ENCODE measurements at places on chromosomes 5 and 9.

DNA sequence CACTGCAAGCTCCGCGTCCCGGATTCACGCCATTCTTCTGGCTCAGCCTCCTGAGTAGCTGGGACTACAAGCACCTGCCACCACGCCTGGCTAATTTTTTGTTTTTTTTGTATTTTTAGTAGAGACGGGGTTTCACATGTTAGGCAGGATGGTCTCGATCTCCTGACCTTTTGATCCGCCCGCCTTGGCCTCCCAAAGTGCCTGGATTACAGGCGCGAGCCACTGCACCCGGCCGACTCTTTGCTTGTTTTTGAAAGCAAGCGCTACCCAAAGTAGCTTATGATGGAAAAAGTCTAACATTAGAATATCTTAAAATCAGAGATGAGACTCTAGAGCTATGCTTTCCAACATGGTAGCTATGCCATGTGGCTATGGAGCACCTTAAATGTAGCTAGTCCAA is 585.5 kb upstream of the ITGA1 start:
- DNase-seq = no peak

DNA sequence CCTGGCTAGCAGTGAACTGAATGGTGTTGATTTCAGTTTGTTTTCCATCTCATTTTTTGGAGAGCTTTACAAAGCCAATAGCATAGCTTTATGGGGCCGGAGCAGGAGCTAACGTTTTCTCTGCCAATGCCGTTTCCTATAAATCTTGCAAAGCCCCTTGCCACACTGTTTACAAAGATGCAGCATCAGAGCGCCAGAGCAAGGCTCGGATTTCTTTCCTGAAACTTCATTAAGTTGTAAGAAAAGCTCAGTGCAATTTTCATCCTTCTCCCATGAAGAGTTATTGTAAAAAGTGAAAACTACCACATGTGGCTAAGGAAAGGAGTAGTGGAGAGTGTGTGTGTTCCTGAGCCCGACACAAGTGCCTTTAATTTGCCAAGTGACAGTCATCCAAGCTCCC is 178.2 kb upstream of the GDNF start:
- DNase-seq = no peak

DNA sequence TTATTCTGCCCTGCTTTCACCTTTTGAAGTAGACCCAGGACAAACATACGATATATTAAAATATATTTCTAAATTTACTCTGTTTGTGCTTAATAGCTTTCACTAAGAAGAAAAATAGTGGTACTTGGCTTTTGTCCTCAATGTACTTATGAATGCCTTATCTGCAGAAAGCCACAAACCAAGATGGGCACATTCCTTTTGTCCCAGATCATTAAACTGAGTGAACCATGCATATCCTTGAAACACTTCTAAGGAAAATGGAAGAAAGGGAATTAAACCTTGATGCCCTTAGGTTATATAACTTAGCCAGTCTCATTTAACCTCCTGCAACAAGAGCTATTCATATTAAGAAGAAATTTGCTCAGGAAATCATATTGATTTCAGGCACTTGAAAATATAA is 553.8 kb upstream of the CDH9 start:
- DNase-seq = no peak

- no peak for DNase-seq
These were observed 2.0 kb upstream of the ZNF622 start for GRCh38 chr5:16467363-16468219.

DNA sequence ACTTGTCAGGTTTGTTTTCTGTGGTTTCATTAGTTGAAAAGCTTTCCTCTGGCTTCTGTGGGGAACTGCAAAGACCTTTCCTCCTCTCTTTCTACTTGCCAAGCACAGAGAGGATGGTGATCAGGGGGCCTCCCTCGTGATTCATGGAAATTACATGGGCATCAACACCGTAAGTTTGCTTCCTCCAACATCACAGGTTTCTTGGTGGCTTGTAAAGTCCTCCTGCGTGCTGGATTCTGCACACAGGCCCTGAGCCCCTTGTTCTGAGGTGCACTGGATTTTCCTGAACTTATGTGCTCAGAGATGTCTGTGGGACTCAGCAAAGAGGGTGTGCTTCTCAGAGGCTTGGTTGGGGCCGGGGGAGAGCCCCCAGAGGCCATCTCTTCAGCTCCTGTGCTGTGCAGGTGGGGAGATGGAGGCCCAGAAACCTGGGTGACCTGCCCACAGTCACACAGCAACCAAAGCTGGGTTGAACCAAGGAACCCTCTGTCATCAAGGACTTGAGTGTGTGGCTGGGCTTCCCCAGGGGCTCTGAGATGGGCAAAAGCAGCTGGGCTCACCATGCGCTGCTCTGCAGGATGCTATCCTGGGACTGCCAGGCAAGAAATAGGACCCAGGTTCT is 36.5 kb downstream of the RGS3 start:
- no peak for DNase-seq

GRCh38 chr5:54915466-54916027 is 69.8 kb downstream of the ESM1 start:
- DNase-seq = no peak

DNA sequence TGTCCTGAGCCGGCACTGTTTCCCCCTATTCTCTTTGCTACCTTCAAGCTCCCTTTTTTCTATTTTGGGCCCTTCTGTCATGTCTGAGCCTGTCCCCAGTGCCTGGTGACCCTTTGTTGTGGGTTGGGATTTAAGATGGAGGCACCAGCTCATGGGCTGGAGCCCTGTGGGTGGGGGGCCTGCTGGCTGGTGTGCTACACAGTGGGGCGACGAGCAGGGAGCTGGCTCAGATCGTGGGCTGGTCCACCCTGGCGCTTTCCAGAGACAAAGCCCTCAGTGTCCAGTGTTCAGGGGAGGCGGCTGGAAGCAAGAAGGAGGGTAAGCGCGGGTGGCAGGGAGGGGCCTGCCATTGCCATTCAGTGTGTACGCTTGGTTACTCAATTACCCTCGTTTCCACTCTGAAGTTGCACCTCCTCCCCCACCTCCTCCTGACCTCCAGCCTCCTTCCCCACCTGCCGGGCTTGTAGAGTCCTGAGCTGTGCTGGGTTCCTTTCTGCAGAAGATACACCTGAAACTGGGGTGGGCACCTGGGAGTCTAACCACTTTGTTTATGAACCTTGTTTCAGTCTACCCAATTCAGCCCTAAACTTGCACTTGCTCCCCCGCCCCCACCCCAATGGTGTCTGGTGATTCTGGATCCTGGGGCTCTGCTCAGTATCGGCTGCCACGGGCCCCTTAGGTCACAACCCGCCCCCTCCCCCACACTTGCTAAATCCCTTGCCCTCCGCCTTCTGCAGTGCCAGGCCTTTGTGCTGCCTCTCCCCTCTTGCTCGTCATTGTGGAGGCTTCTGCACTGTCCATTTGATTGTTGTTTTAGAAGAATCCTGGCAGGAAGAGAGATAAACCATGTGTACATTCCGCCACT is 49.9 kb downstream of the MVB12B start:
- no peak for DNase-seq

DNA sequence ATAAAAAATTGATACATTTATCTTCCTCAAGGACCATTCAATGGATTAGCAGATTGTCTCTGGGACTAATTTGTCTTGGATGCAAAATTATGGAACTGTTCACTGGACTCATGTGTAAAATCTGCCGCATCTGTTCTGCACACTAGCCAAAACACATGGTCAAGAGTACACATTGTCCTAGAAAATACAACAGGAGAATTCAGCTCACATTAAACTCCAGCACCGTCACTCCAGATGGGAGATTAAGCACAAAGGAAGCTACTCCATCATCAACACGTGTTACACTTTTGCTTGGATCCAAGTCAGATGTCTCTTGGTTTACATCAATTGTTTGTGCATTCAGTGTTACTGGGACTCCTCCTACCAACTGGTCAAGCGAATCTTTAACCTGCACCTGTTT is 28.8 kb downstream of the C5 start:
- no peak for DNase-seq

GRCh38 chr9:16809912-16810610 is 60.4 kb downstream of the BNC2 start:
- no peak for DNase-seq

GRCh38 chr9:11417782-11418181 is 805.0 kb upstream of the PTPRD start:
- DNase-seq = no peak

GRCh38 chr5:111704452-111705085 is 52.4 kb downstream of the NREP start:
- no peak for DNase-seq

GRCh38 chr9:7237473-7238246 is 479.9 kb downstream of the KDM4C start:
- DNase-seq = no peak

- no peak for DNase-seq
These were observed 714.6 kb downstream of the CDH9 start for GRCh38 chr5:26323794-26324193.

- DNase-seq = no peak
These were observed 372.5 kb downstream of the IRX2 start for GRCh38 chr5:2378976-2379375.

- DNase-seq = no peak
These were observed 896 bp downstream of the CMBL start for GRCh38 chr5:10306806-10307205.

GRCh38 chr9:109031241-109031640 is 17.9 kb upstream of the CTNNAL1 start:
- no peak for DNase-seq

GRCh38 chr5:89686081-89686765 is 723.3 kb downstream of the CETN3 start:
- no peak for DNase-seq

- DNase-seq = no peak
These were observed at the start of gene PCDH1 for GRCh38 chr5:141878186-141878710. Gene PCDH1, minus strand, starts transcription at chr5:141878410. Its CDS starts 148 bp downstream, at chr5:141878262.

- DNase-seq = peak; percentile 8
These were observed at the start of gene TRPM6 for GRCh38 chr9:74887041-74887980. Gene TRPM6, minus strand, starts transcription at chr9:74887921. Its CDS starts 65 bp downstream, at chr9:74887856.

DNA sequence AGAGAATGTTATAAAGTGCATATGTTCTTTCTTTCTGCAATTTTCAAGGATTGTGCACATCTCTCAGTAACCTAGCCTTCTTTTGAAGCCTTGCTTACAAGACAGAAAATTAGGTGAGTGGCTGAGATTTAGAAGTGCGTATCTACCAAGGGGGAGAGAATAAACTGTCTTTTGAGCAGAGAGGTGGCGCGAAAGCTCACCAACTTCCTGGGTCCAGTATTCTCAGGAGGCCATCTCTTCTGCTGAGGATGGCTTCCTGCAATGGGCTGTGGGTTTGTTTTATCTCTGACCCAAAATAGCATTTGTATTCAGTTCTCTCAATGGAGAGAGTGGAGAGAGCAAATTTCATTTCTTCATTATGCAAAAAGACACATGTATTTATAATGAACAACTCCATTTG is 75.4 kb upstream of the RPS23 start:
- DNase-seq = no peak

DNA sequence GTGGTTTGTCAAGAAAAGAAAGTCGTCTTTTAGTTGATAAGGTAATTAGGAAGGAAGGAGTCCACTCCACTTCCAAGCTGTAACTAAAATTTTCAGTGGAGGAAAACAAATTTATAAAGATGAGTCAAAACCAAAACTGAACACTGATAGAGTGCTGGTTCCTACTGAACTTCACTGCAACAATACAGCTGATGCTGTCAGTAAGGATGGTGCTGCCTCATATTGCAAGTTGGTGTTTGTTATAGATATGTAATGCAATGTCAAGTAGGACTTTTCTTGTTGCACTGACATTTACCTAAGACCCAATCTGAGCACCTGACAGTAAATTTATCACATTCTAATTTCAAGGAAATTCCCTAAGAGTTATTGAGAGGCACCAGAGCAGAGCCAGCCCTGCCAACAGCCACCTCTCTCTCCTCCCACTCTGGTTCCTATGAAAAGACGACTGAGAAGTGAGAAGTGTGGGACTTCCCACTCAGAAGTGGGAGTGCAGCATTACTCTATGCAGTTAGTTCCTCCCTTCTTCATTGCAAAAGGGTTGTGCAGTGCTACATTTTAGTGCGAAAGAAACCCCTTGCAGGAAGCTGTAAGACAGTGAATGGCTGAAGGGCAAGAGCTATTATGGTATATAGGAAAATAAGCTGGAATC is 350.8 kb downstream of the NFIB start:
- DNase-seq = no peak

DNA sequence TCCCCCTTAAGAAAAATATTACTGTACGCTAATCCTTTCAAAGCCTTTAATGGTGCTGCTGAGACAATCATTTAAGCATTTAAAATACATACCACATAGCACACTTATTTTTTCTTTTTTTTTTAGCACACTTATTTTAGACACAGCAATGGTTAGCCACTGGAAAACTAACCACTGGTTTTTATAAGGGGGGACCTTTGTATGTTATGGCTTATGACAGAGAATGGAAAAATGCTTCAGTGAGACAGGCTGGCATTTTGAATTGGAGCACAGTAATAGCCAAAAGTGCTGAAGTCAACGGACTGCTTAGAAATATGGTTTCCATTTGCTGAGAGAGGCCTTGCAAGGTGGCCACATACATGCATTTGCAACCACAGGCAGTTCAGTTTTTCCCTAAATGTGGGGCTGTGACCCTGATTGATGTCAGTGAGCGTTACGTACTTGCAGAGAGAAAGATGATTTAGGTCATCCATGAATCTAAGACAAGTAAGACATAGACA is 28.5 kb downstream of the AOPEP start:
- no peak for DNase-seq

DNA sequence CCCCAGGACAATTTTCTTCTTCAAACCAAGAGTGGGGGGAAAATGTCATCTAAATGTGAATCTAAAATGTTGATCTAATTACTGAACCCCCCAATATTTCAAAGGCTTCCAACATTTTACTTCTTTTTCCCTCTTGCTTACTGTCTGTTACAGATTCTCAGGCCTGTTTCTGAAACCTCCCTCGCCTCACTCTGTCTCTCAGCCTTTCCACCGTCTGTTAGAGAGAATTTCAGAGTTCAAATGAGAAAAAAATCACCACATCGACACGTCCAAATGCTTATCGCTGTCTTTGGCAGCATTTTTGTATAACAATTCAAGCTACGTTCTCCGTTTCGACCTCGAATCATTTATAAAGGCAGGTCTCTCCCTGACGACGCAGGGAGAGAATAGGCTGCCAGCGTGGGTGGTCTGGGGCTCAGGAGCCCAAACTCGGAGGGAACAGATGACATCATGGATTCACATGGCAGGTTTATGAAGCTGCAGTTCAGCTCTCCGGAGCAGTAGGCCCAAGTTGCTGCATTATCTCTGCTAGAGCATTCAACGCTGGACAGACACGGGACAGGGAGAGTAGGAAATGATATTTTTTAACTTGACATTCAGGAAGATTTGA is 139.8 kb downstream of the GAS1 start:
- no peak for DNase-seq

DNA sequence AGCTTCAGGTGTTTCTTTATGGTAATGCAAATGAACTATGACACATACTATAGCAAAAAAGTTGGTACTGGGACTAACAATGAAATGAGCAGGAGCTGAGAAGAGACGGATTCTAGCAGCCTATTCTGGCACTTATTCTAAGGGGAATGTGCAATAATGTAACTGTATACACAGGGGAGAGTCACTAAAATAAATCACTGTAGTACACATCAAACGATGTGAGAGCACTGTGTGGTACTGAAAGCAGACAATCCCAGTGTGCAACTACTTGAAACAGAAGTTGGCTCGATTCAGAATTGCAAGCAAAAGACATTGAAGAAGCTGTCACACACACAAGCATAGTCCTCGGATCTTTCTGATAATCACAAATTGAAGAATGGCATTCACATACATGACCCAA is 1713.0 kb upstream of the CDH9 start:
- no peak for DNase-seq

GRCh38 chr5:533955-534742 is 9.9 kb upstream of the SLC9A3 start:
- DNase-seq = no peak

- no peak for DNase-seq
These were observed 13.9 kb upstream of the BRD3OS start for GRCh38 chr9:134011401-134011800.
